ENCODE measurements at places on chromosomes 13 and 19. TPM values are rescaled to one million over a fixed set of nuclear protein-coding genes. Genes with fewer than 3 reads are reported as not detected.

Gene TSHZ3
- total RNA-seq, result 2.0 TPM

DNA sequence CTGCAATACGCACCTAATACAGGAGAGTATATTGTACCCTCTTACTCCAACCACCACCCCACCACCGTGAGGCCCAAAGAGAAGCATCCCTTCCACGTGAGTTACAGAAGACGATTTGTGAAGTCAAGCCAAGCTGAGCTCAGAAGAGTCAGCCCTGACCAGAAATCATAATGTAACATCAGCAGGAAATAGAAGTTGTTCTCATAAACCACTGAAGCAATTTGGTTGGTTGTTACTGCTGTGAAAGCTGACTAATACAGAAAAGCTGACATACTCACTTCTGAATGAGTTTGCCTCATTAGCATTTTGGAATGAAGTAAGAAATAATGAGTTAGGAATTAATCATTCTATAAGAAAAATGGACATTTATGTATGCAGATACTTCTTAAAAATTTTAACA lies 749.4 kb upstream of the SLC10A2 start:
- DNase-seq, result no peak
- H3K27me3 ChIP-seq, result no peaks in the 10 kb centered on the region
- no peak overlapping the region for H3K27ac ChIP-seq
- no peaks in the 10 kb centered on the region for H3K36me3 ChIP-seq
- H3K4me3 ChIP-seq, result no peak overlapping the region

DNA sequence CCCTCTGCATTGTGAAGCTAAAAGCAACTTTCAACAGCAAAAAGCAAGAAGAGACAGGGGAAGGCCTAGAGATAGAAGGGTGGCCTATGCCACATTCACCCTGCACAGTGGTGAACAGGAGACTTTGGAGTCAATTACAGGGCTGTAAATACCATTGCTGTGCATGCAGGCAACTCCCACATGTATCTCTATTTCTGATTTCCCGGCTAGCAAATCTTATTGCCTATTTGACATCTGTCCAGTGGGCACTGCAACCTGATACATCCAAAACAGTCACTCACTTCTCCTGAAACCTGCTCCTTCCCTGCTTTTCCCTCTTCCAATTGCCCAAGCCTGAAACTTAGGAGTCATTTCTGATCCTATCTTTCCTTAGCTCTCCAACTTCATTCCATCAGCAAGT lies 13.4 kb downstream of the RUBCNL start:
- no peak for DNase-seq
- H3K27ac ChIP-seq, result no peak overlapping the region
- H3K4me1 ChIP-seq, result peaks cover 17% of the 10 kb centered on the region
- no peaks in the 10 kb centered on the region for H3K27me3 ChIP-seq

- no peaks in the 10 kb centered on the region for H3K27me3 ChIP-seq
- peaks cover 23% of the 10 kb centered on the region for H3K36me3 ChIP-seq
- H3K27ac ChIP-seq, result peak overlapping the region; percentile 88
- H3K4me3 ChIP-seq, result peak overlapping the region; percentile 91
- peaks cover 32% of the 10 kb centered on the region for H3K4me1 ChIP-seq
These were observed 703 bp upstream of the FBL start for GRCh38 chr19:39846678-39847486.

Gene ZNF493
- 10.9 TPM for total RNA-seq

- no peak overlapping the region for H3K4me3 ChIP-seq
- peaks cover 17% of the 10 kb centered on the region for H3K36me3 ChIP-seq
- no peaks in the 10 kb centered on the region for H3K27me3 ChIP-seq
- peak overlapping the region; percentile 75 for H3K27ac ChIP-seq
These were observed 26.8 kb downstream of the RASA3 start for GRCh38 chr13:114105521-114106225.

- peak; percentile 90 for DNase-seq
- H3K36me3 ChIP-seq, result peaks cover 7% of the 10 kb centered on the region
- H3K4me1 ChIP-seq, result peaks cover 48% of the 10 kb centered on the region
These were observed 5.1 kb upstream of the FLT3LG start for GRCh38 chr19:49468746-49469447.
